ENCODE measurements at places on chromosomes 7 and 10. TPM values are rescaled to one million over a fixed set of nuclear protein-coding genes. Genes with fewer than 3 reads are reported as not detected.
A peak's percentile ranks its signal among the peaks of the same experiment; 100 is the strongest.

DNA sequence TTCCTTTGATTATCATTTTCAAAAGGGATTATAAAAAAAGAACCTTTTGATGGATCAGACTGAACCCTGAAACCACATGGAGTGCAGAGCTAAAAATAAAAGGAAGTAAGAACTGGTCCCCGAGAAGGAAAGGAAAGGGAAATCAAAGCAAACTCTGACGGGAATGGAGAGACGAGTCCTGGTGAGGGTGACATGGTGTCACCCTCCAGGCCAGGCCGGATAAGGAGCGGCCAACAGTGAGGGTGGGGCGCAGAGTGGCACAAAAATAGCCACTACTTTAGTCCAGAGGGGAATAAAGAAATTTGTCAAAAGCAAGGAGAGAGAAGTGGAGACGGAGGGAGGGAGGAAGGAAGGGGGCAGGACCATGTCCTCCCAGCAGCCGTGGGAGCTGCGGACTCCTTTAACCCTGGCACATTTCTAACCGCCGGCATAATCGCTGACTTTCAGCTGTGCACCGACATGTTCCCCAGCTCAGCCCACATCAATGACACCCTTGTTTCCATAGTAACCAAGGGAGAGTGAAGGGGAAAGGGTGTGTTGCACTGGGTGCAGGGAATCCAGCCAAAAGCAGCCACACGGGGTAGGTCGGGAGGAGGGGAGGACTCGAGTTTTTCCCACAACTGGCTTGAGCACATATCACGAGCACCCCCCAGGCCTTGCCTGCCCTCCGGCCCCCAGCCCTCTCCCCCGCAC is 29.7 kb downstream of the TRIM8 start:
- no peak for DNase-seq

DNA sequence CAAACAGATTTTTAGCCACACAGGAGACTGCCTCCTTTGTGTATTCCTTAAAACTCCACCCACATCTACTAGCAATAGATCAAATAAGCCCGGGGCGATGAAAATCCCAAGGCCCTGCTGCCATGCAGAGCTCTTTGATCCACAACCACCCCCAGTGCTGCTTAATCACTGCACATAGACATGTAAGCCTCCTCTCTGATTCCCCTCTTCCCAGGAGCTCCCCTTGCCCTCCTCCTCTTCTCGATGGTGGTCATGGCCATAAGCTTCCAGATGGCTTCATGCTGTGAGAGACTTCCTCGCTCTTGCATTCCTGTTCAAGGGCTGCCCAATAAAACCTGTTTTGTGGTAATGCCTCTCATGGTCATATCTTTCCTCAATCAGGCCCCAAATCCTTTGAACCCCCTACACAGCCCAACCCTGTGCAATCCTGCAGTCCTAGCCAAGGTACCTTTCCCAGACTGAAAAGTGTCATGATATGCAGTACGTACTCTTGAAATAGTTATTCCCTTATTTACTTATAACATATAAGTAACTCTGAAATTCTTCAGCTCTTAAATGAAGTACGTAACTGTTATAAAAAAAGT is 158.5 kb downstream of the CACNA2D1 start:
- DNase-seq: no peak

Gene IFIT3
- 11.2 TPM for total RNA-seq

Gene TLX1
- 0.93 TPM for total RNA-seq

GRCh38 chr10:50470798-50471582 is 152.8 kb downstream of the SGMS1 start:
- DNase-seq: peak; percentile 26

DNA sequence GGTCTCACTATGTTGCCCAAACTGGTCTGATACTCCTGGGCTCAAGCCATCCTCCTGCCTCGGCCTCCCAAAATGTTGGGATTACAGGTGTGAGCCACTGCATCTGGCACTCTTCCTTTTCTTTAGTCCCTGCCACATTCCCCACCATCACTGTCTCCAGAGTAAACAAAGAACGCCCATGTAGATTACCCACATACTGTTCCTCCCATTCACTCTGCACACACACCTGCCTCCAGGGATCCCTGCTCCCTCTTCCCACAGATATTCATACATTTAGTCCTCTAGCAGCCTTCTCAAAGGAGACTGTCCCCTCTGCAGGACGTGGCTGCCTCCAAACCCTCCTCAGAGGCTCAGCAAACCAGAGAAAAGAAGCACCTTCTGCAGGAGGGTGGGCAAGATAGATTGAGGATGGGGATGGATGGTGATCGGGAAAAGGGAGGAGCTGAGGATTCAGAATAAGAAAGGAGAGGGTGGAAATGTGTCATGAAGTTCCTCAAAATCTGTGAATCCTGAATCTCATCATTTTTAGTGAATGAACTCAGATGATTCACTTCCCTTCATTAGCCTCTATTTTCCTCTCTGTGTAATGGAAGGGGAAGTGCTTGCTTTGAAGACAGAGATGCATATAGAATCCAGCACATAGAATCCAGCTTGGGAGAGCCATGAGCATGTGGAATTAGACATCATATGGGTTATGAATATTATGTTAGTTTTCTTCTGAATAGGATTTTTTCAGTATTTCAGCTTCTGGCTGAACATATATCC is 5.5 kb upstream of the PLAU start:
- no peak for DNase-seq

- no peak for DNase-seq
Observed at GRCh38 chr7:108724251-108725100, 154.8 kb downstream of the DNAJB9 start.

Gene SPDYE9
- not detected for total RNA-seq

DNA sequence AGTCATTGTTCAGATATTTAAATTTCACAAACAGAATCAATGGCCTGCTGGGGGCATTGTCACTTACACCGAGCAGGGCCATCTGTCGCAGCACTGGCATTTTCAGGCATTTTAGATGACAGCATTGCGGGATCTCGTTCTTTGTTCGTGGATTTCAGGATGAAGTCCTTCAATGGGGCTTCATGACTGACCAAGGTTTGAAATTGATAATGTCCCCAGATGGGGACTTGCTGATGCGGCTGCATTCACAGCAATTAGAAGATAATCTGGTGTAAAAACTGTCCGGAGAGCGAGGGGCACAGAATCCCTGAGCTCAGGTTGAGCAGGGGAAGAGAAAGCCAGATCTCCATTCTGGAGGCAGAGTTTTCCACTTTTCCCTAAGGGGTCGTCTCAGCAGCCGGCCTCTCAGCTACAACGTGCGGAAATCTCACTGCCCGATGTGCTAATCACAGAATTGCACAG is 1.9 kb upstream of the C7orf33 start:
- DNase-seq: no peak

GRCh38 chr7:25333296-25333928 is 105.1 kb upstream of the NPVF start:
- DNase-seq: no peak

GRCh38 chr10:21975378-21975990 is 28.0 kb downstream of the DNAJC1 start:
- DNase-seq: no peak

Gene CALML3
- total RNA-seq: not detected

Gene FAM221A
- 16.0 TPM for total RNA-seq

DNA sequence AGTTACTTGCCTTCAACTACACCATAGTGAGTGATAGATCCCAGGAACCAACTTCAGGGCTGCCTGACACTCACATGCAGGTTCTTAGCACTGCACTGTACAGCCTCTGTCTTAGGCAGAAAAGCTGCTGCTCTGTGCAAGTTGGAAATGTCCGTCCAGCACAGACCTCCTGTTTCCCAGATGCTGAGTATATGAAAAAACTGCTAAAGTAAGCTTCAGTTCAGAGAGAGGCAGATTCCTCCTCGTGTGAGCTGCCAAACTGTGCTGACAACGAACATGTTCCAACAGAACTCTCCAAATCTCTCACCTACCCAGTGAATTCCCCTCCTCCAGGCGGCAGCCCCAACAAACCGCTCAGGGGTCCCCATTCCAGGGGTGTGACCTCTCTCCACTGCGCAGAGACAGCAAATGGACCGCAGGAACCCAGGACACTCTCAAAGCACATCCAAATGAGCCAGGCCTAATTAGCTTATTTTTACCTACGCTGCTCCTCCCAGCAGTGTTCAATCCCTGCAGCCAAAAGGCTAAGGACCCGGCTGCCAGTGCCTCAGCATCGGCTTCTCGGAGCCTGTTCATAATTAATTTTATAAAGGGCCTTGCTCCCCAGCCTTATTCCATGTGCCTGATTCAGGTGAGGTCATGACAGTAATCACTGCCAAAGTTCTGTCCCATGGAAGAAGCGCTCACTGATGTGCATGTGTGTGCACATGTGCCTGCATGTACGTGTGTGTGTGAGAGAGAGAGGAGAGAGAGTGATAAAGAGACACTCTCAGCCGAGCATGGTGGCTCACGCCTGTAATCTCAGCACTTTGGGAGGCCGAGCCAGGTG is 159.5 kb upstream of the AUTS2 start:
- DNase-seq: no peak

- no peak for DNase-seq
Observed at GRCh38 chr7:90764848-90765570, 168.9 kb downstream of the CDK14 start.

Gene LRIT1
- total RNA-seq: not detected

Gene IFIT2
- 7.5 TPM for total RNA-seq

DNA sequence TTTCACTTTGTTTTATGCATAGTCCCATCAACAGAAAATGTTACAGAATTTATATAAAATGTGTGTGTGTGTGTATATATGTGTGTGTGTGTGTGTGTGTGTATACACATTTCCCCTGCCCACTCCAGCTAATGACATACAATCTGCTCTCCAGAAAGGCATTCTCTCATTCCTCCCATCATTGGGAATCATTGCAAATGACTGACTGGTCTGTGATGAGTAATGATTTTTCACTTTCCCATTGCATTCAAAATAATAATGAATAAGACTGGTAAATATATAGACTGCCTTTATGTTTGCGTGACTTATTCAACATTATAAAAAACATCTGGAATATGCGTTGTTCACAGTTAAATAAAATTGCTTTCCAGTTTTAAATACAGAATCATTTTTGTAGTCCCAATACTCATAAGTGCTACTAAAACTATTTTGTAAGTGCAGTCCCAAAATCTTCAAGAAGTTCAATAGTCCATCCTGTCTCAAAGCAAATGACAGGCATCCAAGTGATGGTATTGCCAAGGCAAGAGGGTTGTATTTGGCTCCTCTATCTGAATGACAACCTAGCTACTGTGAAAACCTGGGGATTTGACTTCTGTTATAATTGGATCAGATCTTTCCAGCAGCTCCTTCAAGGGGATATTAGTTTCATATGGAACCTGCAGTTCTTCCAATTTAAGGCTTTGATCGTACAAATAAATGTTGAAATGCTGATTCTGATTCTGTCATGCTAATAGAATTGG is 150.9 kb downstream of the POLR1F start:
- DNase-seq: no peak

DNA sequence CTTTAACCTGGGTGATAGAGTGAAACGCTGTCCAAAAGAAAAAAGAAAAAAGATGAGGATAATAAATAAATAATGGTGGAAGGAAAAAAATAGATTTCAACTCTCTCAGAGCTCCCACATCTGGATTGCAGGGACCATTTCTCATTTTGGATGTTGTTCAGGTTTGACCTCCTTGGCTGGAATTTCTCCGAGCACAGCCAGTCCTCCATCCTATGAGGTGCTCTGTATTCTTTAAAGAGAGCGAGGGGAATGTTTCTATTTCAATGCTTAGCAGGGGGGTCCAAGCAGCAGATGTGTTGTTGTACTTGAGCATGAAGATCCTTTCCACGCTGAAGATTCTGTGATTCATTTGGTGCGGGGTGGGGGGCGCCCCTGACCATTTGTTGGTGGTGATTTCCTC is 17.7 kb upstream of the SEPHS1 start:
- DNase-seq: no peak

GRCh38 chr7:68457481-68457880 is 1140.8 kb upstream of the AUTS2 start:
- DNase-seq: no peak

DNA sequence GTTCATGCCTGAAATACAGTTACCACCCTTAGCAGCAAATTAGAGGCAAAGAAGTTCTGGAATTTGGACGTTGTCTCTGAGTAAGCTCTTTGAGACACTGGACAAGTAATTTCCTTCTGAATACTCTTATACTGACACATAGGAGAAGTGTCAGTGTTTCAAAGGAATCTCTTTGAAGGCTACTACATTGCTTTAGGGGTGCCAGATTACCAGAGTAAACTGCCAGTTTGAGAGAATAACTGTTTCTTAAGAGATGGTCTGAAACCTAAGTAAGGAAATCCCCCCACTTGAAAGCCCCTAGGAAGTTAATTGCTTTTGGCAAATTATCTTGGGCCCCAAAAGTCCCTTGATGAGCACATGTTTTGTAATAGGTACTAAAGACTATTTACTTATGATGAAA is 3.4 kb downstream of the FAS start:
- DNase-seq: no peak

DNA sequence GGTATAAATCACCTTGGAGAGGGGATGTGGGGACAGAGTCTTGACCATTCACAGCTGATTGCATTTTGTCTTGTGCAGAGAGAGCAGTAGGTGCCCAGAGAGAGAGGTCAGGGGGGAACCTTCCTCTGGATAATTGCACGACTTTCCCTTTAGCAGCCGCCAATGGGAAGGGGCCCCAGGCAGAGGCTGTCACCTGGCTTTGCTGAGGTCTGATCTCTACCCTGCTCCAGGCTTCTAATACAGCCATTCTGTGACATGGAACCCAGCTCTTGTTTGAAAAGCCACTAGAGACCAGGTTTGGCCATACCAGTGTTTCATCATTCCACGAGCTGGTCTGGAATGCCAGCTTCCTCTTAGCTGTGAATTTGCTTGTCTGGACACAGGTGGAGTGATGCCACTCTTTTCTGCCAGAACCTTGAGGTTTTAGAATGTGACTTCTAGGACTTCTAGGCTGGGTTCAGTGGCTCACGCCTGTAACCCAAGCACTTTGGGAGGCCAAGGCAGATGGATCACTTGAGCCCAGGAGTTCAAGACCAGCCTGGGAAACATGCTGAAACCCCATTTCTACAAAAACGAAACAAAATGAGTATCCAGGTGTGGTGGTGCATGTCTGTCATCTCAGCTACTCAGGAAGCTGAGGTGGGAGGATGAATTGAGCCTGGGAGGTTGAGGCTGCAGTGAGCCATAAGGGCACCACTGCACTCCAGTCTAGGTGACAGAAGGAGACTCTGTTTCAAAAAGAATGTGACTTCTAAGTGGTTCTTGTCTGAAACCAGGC is 159.9 kb downstream of the CAMK1D start:
- DNase-seq: no peak

GRCh38 chr7:152594801-152595200 is 81.1 kb downstream of the XRCC2 start:
- DNase-seq: no peak

- no peak for DNase-seq
Observed at GRCh38 chr10:22581461-22581860, 132.9 kb downstream of the PIP4K2A start.

GRCh38 chr10:109183366-109183765 is 739.9 kb downstream of the XPNPEP1 start:
- no peak for DNase-seq

Gene CACNB2
- 26.2 TPM for total RNA-seq

DNA sequence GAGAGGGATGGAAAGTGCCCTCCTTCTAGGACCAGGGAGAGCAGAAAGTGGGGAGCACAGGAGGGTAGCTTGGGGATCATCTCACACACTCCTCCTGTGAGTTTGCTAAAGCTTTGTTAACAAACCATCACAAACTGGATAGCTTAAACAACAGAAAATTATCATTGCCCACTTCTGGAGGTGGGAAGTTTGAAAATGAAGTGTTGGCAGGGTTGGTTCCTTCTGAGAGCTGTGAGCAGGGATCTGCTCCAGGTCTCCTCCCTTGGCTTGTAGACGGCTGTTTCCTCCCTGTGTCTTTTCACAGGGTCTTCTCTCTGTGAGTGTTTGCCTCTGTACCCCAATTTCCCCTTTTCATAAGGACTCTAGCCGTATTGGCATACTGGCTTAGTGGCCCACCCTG is 32.0 kb upstream of the CXCL12 start:
- no peak for DNase-seq

Gene DRGX
- total RNA-seq: 0.22 TPM

Measured in mucosa of descending colon (tissue), 3 donors.